Kidney glomerular epithelial cell (primary cell): ENCODE measurements at places on chromosomes 2 and 18.

GRCh38 chr2:107174171-107174570 is 288.2 kb upstream of the ST6GAL2 start:
- peak; percentile 41 for DNase-seq

DNA sequence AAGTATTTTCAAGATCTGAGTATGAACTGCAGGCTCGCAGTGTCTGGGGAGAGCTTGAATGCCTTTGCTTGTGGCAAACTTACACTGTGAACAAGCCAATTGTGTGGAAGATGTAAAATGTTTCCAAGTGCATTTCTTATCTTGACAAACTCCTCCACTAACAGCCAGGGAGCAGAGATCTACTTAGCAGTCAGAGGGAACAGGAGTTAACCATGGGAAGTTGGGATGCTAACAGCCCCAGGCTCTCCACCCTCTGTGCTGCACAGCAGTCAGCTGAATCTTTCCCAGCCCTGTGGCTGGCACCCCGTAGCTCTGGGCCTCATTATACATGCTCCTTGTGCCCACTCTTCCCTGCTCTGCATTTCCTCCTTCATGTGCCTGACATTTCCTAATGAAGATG is 450.2 kb downstream of the TSN start:
- no peak for DNase-seq

GRCh38 chr2:144462266-144462665 is 57.7 kb downstream of the ZEB2 start:
- no peak for DNase-seq

GRCh38 chr2:171410101-171410500 is 23.7 kb downstream of the METTL8 start:
- no peak for DNase-seq

GRCh38 chr18:55576001-55576400 is 12.0 kb downstream of the TCF4 start:
- no peak for DNase-seq

- DNase-seq, result no peak
These were observed 21.2 kb upstream of the PMAIP1 start for GRCh38 chr18:59878644-59879043.

- DNase-seq, result no peak
These were observed 514 bp upstream of the EPB41L5 start for GRCh38 chr2:120012363-120012762.

GRCh38 chr2:10522170-10522448 is 74.0 kb upstream of the ODC1 start:
- no peak for DNase-seq

GRCh38 chr2:40189881-40190280 is 262.0 kb downstream of the SLC8A1 start:
- DNase-seq, result no peak

DNA sequence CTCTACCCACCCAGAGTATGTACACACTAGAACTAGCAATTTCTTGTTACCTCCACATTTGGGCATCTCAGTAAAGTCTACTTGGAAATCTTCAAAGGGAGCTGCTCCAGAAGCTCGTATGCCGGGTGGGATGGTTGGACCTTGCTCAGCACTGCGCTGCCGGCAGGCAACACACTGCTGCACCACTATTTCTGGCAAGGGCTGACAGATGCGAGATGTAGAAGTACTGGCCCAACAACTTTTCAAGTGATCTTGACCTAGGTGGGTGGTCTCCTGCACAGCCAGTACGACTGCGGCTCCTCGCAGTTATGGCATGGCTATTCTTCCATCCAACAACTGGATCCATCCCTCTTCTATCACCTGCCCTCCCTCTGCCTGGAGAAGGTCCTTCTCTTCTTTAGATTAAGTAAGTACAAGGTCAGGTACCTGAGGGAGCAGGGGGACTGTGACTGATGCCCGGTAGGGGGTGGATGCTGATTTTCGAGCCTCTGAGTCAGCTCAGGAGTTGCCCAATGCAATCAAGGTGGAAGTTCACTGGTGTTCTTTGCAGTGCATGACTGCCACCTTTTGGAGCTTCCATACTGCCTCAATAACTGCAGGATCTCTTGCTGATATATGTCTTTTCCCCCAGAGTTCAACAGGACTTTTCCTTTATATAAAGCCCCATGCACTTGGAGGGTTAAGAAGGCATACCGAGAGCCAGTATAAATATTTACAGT is 100.4 kb upstream of the SLC1A4 start:
- no peak for DNase-seq

- DNase-seq, result no peak
These were observed 27.7 kb upstream of the STEAP3 start for GRCh38 chr2:119195887-119196286.

- peak; percentile 42 for DNase-seq
These were observed 42.7 kb upstream of the ZFP36L2 start for GRCh38 chr2:43269074-43269572.

GRCh38 chr2:18522484-18523146 is 37.8 kb downstream of the RDH14 start:
- DNase-seq, result no peak

GRCh38 chr2:10977621-10978020 is 65.9 kb downstream of the KCNF1 start:
- no peak for DNase-seq

- no peak for DNase-seq
These were observed 10.7 kb downstream of the EIF2AK2 start for GRCh38 chr2:37146062-37146461.

DNA sequence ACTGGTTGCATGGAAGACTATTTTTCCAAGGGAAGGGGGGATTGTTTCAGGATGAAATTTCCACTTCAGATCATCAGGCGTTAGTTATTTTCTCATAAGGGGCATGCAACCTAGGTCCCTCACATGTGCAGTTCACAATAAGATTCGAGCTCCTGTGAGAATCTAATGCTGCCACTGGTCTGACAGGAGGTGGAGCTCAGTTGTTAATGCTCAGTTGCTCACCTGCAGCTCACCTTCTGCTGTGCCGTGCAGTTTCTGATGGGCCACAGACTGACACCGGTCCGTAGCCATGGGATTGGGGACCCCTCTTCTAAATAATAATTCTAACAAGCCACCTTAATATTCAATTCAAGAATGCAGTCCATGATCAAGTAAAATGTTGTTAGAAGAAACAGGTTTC is 34.9 kb downstream of the PLCL1 start:
- DNase-seq, result no peak

DNA sequence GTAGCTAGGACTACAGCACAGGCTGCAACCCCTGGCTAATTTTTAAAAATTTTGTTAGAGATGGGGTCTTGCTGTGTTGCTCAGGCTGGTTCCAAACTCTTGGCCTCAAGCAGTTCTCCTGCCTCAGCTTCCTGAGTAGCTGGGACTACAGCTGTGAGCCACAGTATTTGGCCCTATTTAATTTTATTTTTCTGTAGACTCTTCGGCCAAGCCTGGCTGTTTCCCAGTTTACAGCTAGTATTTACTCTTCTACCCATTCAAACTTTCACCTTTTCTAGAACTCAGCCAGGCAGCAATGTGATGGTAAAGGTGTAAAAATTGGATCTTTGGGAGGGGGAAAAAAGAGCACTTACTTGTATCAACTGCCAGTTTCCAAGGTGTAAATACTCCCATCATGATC is 35.3 kb downstream of the SH3RF3 start:
- no peak for DNase-seq

- DNase-seq, result no peak
These were observed 73.5 kb downstream of the LIMS1 start for GRCh38 chr2:108607706-108608301.

GRCh38 chr2:140654565-140654964 is 1476.3 kb downstream of the LRP1B start:
- DNase-seq, result no peak

- DNase-seq, result no peak
These were observed 16.3 kb upstream of the GPR39 start for GRCh38 chr2:132400169-132400900.

DNA sequence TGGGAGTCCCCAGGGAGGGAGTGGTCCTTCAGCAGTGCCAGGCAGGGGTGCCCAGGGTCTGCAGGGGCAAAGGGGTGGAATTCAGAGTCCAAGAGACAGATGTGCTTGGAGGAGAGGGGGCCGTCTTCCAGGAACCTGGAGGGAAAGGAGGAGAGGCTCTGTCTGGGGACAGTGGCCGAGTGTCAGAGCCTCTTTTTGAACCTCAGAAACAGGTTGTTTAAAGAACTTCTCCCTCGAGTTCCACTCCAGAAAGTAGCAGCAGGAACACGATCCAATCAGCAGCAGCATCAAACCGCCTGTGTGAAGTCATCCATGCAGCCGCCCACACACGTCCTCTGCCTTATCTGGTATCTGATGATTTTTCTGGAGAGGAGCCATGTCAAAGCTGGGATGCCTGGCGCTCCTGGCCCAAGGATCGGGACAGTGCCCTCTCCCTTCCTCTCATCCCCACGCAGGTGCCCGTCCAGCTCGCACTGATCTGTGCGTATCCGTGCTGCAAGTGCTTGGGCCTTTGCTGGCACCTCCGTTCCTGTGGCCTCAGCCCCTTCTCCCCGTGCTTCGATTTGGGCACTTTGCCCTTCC is 205.1 kb downstream of the NDUFA10 start:
- DNase-seq, result peak; percentile 33

DNA sequence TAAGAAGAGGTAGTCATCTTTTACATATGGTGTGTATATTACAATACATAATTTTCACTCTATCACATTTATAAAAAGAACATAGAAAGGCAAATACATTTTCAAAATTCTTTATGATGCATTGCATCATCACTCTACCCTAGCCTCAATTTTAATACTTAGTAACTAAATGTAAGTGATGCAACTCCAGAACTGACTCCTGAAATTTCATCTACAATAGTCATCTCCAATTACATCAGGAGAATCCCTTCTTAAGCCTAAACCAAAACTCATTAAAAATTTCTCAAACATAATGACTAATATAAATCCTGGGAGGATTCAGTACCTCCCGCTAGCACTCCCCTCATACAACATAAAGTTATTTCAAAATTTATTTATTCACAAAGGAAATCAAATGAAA is 15.9 kb downstream of the TMX3 start:
- no peak for DNase-seq

DNA sequence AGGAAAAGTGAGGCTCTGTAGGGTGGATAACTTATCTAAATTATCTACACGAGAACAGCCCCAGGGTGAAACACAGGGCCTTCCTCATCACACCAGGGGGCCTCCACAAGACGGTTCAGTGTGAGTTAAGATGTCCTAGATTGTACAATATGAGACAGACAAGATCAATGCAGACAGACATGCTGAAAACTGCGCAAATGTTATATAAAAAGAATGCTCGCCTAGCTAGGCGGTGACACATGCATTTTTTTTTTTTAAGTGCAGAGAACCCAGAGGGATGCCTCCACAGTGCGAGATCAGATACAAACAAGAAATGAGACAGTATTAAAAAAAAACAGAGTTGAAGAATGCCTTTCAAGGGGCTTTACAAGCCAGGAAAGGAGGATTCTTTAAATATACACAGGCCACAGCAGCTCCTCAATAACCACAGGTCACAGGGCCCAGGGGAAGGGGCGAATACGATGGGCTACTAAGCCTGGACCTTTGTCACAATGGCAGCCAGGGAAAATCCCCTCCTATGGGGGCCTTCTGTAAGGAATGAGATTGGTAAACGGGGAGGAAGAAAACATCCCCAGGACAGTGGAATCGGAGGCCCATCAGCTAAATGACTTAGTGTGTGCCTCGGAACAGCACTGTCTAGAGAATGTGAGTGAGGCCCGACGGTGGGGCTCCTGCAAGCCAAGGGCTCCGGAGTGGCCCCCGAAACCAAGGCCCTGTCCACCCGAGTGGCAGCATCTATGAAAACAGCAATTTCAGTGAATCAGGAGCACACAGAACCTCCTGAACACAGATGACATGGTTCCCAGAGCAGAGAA is 48.9 kb downstream of the ADCY3 start:
- DNase-seq, result no peak
